Heart right ventricle (tissue), 16 donors: ENCODE measurements at places on chromosomes 11 and 22.

- no peak for DNase-seq
Measured at GRCh38 chr11:86987679-86988078, 32.5 kb upstream of the FZD4 start.

DNA sequence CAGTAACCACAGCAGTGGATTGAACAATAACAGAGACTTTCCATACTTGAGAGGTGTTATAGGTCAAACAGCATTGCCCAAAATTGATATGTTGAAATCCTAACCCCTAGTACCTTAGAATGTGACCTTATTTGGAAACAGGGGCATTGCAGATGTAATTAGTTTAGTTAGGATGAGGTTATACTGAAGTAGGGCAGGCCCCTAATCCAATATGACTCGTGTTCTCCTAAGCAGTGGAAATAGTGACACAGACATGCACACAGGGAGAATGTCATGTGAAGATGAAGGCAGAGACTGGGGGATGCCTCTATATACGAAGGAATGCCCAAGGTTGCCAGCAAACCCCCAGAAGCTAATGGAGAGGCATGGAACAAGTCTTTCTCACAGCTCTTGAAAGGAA, 270.5 kb downstream of the TENM4 start:
- no peak for DNase-seq

- DNase-seq: no peak
Measured at GRCh38 chr22:20563941-20564371, 56.5 kb downstream of the MED15 start.

DNA sequence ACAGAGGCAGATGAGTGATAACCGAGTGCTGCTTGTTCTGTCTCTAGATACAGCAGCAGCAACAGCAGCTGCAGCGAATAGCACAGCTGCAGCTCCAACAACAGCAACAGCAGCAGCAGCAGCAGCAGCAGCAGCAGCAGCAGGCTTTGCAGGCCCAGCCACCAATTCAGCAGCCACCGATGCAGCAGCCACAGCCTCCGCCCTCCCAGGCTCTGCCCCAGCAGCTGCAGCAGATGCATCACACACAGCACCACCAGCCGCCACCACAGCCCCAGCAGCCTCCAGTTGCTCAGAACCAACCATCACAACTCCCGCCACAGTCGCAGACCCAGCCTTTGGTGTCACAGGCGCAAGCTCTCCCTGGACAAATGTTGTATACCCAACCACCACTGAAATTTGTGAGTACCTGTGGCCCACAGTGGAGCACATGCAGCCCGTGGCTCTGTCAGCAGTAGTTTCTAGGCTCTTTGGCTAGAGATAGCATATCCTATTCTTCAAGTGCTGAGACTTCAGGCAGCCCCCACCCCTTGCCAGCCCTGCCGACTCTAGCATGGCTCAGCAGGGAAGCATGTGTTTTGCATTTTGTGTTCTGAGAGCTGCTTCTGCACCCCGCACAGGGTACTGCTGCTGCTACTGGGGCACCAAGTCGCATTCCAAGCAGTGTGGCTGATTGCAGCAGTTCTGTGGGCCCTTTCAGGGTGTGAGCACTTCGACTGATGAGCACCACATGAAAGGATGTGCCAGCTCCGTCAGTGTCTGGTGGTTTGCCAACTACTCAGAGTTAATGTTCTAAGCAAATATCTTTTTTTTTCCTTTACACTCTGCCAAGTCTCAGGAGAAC, 59.2 kb downstream of the MED15 start:
- DNase-seq: no peak

GRCh38 chr11:64245401-64245796, 1.3 kb downstream of the PPP1R14B start:
- DNase-seq: peak; percentile 61

DNA sequence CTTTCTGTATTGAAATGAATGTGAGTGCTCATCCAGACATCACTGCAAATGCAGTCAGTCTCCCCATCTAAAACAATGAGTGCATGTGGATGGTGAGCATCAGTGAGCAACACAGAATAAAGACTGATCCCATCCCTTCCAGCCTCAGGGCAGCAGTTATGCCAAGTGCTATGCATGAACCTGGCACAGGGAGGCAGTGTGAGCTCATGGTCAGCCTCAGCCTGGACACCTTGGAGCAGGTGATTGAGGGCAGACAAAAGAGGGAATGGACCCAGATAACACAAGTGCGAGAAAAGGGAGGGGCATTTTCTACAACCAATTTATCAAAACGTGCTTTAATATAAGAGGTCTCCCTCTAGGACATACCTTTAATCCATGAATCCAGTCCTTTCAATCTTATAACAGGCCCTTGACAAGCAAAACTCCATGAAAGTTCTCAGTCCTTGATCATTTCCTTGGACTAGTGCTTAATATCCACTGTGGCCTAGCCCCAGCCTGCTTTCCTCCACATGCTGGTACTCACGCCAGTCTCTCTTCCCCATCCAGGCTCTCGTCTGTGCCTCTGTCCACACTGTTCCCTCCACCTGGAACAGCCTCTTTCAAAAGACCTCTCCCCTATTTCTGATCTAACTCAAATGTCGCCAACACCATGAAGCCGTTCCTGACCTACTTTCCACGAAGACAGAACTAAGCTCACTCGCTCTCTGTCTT, 50.5 kb upstream of the LRRC55 start:
- DNase-seq: peak; percentile 14

DNA sequence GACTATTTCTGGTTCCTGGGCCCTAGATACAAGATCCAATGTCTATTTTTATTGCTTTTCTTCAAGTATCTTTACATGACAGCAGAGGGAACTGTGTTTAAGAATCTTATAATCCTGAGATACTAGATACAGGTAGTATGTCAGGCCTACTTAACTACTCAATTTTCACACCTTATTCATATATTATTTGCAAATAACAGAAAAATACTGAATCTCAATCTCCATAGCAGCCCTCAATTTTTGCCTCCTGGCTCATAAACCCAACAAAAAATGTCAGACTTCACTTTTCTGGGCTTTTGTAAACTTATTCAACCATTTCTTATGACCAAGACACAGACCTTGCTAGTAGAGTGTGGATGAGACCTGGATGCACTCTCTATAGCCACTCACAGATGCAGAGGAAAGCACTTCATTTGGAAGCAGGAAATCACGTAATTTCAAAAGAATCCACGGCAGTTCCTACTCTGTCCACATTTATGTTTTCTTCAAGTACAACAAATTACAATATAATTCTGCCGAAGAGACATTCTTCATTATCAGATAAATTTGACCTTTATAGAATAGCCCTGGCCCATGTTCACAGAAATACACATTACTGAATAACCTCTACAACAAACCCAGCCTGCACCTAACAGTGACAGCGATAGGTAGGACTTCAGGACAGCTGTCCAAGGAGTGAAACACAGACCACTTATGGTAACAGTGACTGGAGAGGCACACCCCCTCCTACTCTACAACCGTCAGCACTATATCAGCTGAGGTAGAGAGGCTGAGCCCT, 62.0 kb upstream of the YPEL1 start:
- DNase-seq: no peak
